Activated naive CD4-positive, alpha-beta T cell treated with anti-CD3 and anti-CD28 coated beads, Interleukin-2, amount 50 U/mL, for 72 hours (primary cell): ENCODE measurements at places on chromosomes 5 and 9. TPM values are rescaled to one million over a fixed set of nuclear protein-coding genes. Genes with fewer than 3 reads are reported as not detected.

The AUH gene
- total RNA-seq, result 24.1 TPM

The EQTN gene
- total RNA-seq, result not detected

The TEK gene
- not detected for total RNA-seq

The NRARP gene
- 3.1 TPM for total RNA-seq

The TAF11L5 gene
- not detected for total RNA-seq

The PDZD2 gene
- 0.08 TPM for total RNA-seq

The MRPL50 gene
- 14.1 TPM for total RNA-seq

The PRR16 gene
- total RNA-seq, result not detected

The FRMPD1 gene
- total RNA-seq, result not detected

The CNTNAP3B gene
- total RNA-seq, result not detected

The NSMF gene
- total RNA-seq, result 61.3 TPM

The ANKRD18A gene
- total RNA-seq, result 9.1 TPM

The SUSD3 gene
- total RNA-seq, result 81.9 TPM

The ENTPD8 gene
- not detected for total RNA-seq
